ENCODE measurements at places on chromosomes 2 and 18.

GRCh38 chr18:57631697-57632096 is 10.1 kb upstream of the NARS1 start:
- DNase-seq = no peak

DNA sequence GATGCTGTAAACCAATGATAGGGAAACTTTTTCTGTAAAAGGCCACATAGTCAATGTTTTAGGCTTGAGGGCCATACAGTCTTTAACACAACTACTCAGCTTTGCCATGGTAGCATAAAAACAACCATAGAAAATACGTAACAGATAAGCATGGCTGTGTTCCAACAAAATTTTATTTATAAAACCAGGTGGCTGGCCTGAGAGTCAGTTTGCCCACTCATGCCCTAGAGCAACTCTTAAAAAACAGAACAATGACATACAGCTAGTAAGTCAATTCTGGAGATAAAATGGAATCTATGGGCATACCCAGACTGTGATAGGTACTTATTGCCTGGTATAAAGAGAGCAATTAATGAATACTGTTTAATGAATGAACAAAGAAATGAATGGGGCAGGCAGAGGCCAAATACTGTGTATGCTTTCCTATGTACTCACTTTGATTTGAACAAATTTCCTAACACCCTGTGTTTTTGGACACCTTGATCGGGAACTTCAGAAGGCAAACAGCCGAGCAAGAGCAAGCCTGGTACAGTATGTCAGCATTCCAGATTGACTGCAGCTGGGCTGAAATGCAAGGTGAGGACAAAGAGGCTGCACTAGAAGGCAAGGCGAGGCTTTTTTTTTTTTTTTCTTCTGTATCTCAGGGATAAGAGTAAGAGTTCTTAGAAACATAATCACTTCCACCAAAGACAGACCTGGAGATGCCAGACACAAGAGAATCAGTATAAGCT is 315.3 kb downstream of the CLIP4 start:
- no peak for DNase-seq

- no peak for DNase-seq
Measured at GRCh38 chr2:226337941-226338600, 461.5 kb downstream of the IRS1 start.

DNA sequence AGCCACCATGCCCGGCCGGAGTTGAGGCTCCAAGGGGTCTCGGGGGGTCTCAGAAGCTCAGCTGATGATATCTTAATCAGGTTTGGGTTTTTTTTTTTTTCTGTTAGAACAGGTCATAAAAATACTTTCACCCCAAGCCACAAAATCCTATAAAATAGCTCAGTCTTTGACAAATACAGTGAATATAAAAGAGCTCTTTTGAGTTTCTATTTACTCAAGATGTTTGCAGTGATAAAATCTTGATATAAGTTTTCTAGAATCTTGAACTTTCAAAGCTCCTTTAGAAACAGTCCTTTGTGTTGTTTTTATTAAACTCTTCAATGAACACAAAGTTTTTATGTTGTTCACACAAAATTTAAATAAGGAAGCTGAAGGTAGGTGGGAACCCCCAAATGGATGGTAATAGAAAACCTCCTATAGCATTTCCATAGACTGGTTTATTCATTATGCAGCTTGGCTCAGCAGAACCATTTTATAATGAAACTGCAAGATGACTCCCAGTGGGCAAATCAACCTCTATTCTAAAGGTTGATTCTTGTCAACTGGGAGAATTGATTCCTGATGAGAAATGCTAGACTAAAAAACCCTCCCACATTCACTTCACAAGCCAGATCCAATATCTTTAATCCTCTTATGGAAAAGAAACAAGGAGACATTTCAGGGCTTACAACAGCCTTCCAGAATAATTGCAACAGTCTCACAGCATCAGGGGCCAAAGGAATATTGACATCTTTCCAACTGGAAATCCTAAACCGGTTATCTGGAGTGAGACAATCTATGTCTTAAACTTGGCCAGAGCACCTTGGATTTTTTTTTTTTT is 13.6 kb upstream of the NARS1 start:
- no peak for DNase-seq

DNA sequence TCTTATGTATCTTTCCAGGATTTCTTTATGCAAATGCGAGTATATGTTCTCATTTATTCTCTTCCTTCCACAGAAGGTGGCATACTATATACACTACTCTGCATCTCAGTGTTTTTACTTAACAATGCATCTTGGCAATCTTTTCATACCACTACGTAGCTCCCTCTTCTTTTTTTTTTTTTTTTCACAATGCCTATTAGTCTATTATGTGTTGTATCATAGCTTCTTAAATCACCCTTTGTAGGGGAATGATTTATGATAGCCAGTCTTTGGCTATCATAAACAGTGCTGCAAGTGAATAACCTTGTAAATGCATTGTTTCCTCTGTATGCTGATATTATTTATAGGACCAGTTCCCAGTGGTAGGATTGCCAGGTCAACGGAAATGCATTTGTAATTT is 204.2 kb downstream of the BABAM2 start:
- no peak for DNase-seq

GRCh38 chr2:83196225-83196624 is 1262.9 kb downstream of the SUCLG1 start:
- peak; percentile 10 for DNase-seq

DNA sequence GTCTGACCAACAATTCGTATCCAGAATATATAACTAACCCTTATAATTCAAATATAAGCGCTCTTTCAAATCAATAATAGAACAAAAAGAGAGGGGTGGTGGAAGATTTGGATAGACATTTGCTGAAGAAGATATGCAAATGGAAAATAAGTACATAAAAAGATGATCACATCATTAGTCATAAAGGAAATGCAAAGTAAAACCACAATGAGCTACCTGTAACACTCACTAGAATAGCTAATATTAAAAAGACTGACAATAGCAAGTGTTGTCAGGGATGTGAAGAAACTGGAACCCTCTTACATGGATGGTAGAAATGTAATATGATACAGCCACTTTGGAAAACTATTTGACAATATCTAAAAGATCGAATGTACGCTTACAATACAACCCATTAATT is 84.9 kb upstream of the MRPS9 start:
- DNase-seq = no peak

GRCh38 chr2:207291625-207292252 is 126.0 kb upstream of the KLF7 start:
- no peak for DNase-seq

- no peak for DNase-seq
Measured at GRCh38 chr2:30037016-30037415, 109.8 kb upstream of the YPEL5 start.

GRCh38 chr18:39345321-39345720 is 1779.7 kb upstream of the CELF4 start:
- no peak for DNase-seq

DNA sequence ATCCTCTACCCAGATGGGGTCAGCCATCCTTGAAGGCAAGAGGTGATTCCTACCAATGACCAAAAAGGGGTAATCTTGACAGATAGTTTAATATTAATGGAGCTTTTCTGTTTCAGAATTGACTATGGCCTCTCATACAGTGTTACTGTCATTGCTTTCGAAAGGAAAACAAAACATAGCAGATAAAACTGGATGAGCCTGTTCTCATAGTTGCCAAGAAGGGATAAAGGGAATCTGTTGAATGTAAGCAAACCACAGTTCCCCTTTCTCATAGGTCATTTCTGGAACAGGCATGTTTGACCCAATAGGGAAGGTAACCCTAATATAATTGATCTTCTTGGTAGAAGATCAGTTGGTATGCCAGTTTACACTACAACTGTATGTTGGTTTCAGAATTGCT is 1.6 kb downstream of the RAB27B start:
- DNase-seq = no peak

DNA sequence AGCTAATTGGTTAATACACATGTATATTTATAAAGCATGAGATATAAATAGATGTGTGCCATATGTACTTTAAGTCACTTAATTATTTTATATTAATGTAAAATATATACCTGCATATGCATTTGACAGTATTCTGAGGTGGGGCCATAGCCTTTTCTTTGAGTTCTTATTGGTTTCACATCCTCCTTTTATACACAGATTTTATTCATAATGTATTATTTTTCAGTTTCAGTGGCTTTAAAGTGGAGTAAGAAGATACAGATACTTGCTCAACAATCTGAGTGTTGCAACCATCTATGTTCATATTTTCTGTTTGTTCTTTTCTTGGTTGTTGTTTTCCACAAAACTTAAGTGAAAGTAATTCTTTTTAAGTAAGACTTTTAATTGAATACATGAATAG is 436.5 kb downstream of the RND3 start:
- no peak for DNase-seq

DNA sequence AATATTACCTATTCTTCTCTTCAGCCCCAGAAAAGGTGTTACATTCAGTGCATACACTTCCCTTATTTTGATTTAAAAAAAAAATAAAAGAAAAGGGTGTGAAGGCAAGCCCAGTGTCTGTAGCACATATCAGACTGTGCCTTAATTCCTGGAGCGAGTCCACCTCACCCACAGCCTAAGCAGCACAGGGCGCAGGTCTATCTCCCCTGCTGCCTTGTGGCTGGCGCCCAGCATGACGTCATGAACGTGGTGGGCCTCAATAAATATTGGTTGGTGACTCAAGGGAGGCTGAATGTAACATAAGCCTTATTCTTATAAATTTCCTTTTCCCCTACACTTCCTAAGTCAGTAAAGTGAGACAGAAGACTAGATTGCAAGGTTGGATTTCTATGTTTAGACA is 26.4 kb downstream of the ST3GAL5 start:
- no peak for DNase-seq

DNA sequence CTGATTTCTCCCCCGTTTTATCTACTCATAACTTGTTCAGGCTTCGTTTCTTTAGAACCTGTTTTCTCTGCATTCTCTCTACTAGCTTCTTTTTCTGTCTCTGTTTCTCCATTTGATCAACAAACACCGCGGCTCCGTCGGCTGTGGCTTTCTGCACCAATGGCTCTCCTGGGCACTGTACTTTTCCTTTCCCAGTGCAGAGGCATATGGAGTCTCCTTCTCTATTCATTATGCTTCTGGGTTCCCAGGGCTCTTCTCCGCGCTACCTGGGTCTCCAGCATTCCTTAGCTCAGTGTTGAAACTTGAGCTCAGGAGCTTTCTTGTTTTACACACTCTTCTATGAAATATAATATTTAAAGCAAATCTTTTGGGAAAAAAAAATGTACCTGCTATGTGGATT is 196.6 kb upstream of the SOX11 start:
- no peak for DNase-seq

DNA sequence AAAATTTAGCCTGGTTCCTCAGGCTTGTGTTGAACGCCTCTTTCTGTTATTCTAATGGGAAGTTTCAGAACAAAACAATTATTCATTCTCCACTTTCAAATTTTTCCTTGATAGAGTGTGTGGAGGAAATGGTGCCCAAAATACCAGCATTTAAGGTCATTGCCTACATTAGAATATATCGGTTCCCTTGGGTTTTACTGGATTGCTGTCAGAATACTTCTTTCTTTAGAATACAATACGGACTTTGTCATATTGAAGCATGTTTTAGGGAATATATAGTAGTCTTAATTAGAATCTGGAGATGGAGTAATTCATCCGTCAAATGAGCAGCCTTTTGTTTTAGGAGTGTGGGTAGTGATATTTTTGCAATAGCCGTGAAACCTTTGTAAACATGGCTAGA is 13.3 kb downstream of the LIMS1 start:
- no peak for DNase-seq

GRCh38 chr2:231922311-231923009 is 3.7 kb downstream of the NPPC start:
- no peak for DNase-seq

DNA sequence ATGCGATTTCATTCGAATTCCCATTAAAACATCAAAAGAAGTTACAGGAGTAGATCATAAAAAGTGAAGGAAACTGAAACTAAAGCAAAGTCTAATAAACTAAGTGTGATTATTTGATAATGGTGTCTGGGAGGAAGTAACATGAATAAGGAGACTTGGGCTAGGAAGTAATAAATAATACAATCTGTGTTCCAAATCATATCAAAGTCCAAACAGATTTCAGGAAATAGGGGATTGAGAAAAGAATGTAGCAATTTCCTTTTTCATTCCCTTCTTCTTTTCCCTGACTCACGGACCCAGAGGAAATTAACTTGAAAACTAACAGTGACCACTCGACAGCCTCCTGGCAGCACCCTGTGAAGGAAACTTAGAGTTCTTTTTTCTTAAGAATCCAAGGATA is 758.4 kb upstream of the GCFC2 start:
- DNase-seq = no peak

- DNase-seq = no peak
Measured at GRCh38 chr2:164044622-164045021, 308.8 kb upstream of the FIGN start.

DNA sequence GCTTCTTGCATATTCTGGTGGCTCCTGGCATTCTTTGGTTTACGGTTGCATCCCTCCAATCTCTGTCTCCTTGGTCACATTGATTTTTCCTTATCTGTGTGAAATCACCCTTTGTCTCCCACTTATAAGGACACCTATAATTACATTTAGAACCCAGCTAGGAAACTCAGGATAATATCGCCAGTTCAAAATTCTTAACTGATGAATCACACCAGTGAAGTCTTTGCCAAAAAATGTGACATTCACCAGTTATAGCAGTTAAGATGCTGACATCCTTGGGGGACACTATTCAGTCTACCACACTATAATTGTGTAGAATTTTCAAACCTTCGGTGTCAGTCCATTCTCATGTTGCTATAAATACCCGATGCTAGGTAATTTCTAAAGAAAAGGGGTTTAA is 320.2 kb downstream of the TMX3 start:
- peak; percentile 16 for DNase-seq

DNA sequence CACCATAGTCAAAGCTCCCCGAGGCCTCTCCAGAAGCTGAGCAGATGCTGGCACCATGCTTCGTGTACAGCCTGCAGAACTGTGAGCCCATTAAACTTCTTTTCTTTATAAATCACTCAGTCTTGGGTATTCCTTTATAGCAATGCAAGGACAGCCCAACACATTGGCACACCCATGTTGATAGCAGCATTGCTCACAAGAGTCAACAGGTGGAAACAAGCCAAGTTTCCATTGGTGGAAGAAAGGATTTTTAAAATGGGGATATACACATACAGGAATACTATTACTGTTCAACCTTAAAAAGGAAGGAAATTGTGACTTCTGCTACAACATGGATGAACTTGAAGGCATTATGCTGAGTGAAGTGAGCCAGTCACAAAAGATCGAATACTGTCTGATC is 186.8 kb upstream of the RAB12 start:
- no peak for DNase-seq

All from hepatic stellate cell (primary cell).